COR-L47 (cell line): ENCODE measurements at places on chromosomes 11 and 22.

- peak; percentile 43 for DNase-seq
Measured at GRCh38 chr11:134261626-134262488, 8.5 kb downstream of the ACAD8 start.

DNA sequence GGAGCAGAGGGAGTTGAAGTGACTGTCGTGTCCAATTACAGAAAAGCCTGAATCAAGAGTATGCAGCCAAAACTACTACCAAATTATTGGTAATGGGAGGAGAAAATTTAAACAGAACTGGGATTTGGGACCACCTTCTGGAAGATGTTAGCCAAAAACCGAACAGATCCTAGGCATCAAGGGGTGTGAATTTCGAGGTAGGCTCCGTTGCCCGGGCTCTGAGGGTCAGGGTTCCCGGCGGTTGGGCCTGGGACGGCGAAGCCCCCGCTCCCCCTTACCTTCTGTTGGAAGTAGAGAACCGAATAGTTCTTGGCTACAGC is 313 bp downstream of the PRCP start:
- no peak for DNase-seq

DNA sequence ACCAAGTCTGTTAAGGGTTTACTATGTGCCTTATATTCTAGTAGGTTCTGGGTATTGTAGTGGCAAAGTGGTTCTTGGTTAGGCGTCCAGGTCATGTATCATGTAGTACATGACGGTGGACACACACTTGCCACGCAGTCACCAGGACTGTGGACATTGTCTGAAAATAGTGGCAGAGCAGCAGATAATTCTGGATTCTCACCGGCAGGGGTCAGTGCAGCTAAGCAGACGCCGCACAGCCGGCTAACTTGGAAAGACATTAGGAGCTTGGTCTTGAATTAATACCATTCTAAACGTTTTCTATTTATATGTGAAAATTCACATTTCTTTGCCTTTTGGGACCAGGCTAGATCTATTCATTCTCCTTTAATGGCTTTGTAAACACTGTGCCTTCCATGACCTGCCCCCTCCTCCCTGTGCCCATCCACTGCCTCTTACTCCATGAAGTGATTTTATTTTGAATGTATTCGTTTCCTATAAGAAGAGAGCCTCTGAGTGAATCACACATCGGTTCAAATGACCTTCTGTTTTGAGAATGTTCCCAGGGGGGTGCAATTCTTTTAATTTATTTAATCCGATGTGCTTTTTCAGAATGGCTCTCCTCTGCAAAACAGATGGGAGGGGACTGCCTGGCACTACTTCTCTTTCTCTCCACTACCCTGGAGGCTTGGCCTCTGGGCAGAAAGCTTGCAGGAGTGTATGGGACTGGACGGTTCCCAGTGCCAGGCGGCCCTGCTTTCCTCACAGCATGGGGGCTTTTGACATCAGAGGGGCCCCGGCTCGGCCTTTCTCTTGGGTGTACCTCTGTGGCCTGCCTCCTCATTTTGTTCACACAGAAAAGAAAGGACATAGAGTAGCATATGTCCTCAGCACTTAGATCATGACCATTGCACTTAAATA is 378.0 kb downstream of the NTM start:
- DNase-seq = peak; percentile 47

- no peak for DNase-seq
Measured at GRCh38 chr11:35529971-35530495, 4.6 kb upstream of the PAMR1 start.

- no peak for DNase-seq
Measured at GRCh38 chr11:69705901-69706787, 2.3 kb upstream of the FGF19 start.

DNA sequence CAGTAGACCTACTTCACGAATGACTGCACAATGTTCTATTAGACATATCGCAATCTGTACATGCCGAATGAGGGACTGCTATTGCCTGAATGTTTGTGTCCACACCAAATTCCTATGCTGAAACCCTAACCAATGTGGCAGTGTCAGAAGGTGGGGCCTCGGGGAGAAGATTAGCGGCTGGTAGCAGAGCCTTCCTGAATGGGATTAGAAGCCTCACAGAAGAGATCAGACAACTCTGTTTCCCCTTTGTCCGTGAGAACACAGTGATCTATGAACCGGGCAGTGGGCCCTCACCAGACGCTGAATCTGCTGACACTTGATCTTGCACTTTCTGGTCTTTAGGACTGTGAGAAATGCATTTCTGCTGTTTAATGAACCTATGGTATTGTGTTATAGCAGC is 33.1 kb downstream of the LRFN4 start:
- DNase-seq = no peak

- DNase-seq = no peak
Measured at GRCh38 chr11:2776351-2777061, 76.7 kb upstream of the KCNQ1OT1 start.

GRCh38 chr11:27280140-27280539 is 82.9 kb downstream of the CCDC34 start:
- DNase-seq = no peak

DNA sequence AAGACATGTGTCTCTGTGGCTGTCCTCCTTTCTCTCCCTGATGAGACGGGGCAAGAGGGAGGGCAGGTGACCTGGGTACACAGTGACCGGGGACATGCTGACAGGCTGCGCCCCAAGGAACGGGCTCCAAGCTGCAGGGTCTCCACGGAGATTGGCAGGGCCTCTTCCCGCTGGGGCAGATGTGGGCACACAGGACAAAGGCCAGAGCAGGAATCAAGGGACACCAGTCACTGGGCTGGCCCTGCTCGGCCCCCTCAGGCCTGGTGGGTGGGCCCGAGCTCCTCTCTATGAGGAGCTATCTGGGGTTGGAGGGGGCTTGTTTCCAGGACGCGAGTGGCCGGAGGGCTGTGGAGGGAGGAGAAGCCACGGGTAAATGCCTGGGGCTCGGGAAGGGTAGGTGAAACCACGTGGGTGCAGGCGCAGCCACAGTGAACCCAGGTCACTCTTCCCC is 11.2 kb downstream of the PNPLA5 start:
- no peak for DNase-seq

DNA sequence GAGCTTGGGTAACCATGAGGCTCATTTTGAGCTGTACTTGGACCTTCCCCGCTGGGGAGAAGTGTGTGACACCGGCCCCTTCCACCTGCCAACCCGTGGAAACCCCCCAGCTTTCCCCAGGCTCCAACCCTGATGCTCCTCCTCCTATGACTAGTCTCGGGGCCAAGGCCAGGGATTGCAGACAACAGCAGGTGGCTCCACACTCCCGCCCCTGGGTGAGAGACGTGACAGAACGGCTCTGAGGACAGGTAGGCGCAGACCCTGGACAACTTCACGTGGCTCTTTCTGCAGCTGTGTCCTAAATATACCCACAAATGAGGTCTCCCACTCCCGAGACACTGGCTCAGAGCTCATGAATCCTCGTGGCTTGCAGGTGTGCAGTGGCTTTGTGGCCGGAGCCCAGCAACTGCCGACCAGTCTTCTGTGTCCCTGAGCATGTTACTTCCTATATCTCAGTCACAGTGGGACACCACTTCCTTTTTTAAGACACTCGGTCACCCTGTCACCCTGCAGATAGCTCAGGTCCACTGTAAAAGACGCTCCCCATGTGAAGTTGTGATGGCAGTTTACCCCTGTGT is 55.2 kb downstream of the NECTIN1 start:
- DNase-seq = no peak

- no peak for DNase-seq
Measured at GRCh38 chr11:108196901-108197300, 25.5 kb downstream of the NPAT start.

DNA sequence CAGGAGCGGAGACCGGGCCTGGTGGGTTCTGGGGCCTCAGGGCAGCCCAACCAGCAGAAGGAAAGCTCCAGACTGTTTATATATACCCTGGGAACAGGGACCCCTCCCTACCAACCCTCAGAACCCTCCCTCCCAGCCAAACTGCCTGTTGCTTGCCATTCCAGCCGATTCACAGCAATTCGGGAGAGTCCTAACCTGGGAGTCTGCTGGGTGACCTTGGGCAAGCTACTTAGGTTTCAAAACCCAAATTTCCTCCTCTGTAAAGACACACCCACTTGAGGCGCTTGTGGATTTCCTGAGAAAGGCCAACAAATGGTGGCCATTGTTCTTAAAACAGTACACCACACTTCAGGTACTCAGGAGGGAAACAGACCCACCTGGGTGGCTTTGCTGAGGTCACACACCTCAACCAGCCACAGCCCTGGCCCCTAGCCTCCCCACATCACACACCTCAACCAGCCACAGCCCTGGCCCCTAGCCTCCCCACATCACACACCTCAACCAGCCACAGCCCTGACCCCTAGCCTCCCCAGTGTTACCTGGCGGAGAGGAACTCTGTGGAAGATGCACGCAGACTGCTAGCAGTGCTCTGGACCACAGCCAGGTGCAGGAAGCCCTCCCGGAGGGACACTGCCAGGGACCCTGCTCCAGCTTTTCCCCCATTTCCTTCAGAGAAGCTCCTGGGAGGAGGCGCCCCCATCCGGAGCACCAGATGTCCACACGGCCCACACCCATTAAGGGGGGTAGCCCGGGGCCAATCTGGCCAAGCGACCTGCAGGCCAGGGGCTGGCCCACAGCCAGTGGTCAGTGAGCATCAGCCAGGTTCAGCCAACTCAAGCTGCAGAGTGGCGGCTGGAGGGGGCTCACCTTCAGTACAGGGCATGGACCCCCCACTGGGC is 6.2 kb downstream of the SHISA8 start:
- DNase-seq = no peak

DNA sequence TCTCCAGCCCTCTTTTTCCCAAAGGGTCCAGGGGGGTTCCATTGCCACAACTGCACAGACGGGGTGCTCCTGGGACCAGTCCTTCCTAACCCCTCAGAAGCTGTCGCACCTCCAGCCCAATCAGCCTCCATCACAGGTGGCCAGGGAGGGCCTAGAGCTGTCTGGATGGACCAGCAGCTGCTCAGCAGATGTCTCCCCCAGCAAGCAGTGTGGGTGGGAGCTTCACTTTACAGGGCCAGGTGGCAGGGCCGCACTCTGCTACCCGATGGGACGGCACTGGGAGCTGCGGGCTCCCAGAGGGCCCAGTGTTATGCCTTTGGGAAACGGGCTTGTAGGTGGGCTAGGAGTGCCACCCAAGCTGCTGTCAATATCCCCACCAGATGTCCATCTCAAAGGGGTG is 120.5 kb downstream of the DSCAML1 start:
- no peak for DNase-seq

DNA sequence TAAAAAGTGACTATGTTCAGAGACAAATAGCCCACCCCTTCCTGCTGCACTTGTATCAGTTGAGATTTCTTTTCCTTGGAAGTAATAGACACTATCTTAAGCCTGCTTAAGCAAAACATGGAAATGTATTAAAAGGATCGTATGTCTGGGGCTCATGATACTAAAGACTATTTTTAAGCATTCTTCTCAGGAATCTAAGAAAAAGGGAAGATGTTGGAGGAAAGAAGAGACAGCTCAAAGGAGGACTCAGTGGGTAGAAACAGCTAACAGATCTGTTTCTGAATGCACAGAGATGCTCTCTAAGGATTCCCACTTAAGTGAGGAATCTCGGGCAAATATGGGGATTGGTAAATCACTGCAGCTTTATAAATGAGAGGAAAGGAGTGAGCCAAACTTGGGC is 62.5 kb downstream of the FAM76B start:
- no peak for DNase-seq

GRCh38 chr22:20905415-20906386 is 11.5 kb upstream of the CRKL start:
- no peak for DNase-seq

DNA sequence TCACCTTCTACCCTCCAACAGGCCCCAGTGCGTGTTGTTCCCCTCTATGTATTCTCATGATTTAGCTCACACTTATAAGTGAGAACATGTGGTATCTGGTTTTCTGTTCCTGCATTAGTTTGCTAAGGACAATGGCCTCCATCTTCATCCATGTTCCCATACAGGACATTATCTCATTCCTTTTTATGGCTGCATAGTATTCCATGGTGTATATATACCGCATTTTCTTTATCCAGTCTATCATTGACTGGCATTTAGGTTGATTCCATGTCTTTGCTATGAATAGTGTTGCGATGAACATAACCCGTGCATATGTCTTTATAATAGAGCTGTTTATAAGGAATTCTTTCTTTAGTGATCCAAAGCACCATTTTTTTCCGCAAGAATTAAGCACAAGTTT is 28.5 kb upstream of the TLCD5 start:
- DNase-seq = no peak

GRCh38 chr11:7605186-7605943 is 67.9 kb downstream of the CYB5R2 start:
- DNase-seq = no peak

DNA sequence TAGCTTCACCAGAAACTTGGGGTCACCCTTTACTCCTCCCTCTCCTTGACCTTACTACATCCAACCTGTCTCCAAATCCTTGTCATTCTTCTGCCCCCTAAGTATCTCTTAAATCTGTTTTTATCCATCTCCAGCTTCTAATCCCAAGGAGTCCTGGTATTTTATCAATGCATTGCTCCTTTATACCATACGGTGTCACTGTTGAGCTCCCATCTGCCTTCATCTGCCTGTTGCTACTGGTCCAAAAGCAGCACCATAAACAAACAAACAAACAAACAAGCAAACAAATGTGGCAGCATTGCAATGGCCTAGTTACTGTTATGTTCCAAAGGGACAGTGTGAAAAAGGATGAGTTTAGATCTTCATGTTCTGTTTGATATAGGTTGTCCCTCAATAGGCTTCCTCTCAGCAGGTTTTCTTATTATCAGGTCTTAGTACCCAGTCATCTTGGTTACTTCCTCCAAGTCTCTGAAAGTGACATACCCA is 34.2 kb downstream of the DNHD1 start:
- DNase-seq = no peak

DNA sequence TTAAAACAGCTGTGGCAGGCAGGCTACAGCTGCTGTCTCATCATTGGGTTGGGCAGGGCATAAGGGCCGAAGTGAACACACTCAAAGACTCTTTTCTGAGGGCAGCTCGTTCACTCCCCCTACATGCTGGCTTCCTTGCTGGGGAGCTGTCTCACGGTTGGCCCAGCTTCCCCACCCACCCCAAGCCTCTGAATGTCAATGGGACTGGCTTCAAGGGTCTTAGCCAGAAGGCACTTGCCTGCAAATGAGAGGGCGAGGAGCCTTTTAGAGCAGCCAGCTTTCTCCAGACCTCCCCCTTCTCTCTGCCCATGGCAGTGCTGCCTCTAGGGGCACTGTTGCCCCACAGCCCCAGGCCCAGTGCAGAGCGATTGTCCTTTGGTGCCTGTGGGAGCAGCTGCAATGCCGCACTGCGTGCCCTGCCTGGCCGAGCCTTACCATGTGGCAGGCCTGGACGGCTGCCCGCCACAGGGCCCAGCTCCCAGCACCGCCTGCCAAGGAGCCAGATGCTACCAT is 94.7 kb upstream of the RASSF10 start:
- DNase-seq = no peak
